ENCODE measurements at places on chromosomes 4 and X.

DNA sequence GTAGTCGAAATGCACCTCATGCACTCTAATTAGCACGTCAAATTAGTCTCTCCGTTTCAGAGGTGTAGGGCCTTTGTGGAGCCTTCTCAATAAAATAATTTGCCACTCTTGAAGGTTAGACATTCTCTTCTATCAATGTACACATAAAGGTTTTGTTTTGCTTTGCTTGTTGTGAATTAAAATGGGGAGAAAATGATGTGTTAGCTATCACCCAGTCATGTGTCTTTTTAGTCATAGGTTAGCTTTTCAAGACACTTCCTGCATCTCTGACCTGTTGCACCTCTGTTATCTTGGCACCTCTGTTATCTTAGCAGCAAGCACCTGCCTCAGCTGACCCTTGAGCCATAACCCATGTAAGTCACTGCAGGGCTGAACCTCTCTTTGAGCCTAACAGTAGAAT is 936 bp downstream of the TMEM144 start:
- no peak for DNase-seq

GRCh38 chr4:148333265-148333664 is 108.9 kb downstream of the NR3C2 start:
- DNase-seq, result no peak

GRCh38 chr4:94660614-94661013 is 97.1 kb upstream of the BMPR1B start:
- no peak for DNase-seq

GRCh38 chr4:77196866-77197265 is 39.9 kb downstream of the CCNG2 start:
- peak; percentile 10 for DNase-seq

DNA sequence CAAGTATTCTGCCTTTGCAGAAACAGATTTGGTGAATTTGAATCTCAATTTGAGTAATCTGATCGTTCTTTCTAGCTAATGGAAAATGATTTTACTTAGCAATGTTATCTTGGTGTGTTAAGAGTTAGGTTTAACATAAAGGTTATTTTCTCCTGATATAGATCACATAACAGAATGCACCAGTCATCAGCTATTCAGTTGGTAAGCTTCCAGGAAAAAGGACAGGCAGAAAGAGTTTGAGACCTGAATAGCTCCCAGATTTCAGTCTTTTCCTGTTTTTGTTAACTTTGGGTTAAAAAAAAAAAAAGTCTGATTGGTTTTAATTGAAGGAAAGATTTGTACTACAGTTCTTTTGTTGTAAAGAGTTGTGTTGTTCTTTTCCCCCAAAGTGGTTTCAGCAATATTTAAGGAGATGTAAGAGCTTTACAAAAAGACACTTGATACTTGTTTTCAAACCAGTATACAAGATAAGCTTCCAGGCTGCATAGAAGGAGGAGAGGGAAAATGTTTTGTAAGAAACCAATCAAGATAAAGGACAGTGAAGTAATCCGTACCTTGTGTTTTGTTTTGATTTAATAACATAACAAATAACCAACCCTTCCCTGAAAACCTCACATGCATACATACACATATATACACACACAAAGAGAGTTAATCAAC is 15.3 kb downstream of the PLP1 start:
- no peak for DNase-seq

GRCh38 chr4:117560329-117560728 is 474.0 kb upstream of the NDST3 start:
- no peak for DNase-seq

GRCh38 chr4:112532267-112532666 is 16.3 kb upstream of the NEUROG2 start:
- DNase-seq, result no peak

- DNase-seq, result no peak
These were observed 412.1 kb upstream of the GRIA3 start for GRCh38 chrX:122771933-122772332.

DNA sequence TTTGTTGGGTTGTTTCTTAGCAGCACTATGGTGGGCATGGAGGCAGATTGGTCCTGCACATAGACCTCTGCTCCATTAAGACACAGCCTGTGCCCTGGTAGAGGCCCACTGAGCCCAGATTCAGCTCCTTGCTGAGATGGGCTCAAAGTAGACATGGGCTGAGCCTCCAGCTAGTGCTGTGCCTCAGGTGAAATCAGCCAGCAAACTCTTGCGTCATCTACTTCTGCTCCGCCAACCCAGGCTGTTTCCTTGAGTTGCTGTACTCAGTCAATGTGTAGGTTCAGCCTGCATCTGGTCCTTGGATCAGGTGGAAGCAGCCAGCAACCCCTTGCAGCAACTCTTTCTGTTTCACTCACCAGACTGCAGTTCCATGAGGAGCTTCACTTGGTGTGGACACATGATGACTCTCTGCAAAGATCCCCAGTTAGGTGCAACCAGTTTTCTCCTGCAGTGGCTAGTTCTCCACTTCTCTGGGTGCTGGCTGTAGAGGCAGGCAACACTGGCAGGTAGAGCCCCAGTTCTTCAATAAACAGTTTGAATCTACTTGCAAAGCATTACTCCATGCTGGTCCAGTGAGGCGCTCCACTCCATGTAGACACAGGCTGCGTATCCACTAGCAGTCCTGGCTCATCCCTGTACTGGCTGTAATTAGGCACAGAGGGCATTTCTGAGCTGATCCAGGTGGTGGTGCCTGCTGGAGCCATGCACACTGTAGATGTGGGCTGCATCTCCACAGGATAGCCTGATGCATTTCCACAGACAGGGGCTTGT is 199.0 kb upstream of the MAMLD1 start:
- no peak for DNase-seq

GRCh38 chr4:68373513-68373912 is 23.6 kb upstream of the YTHDC1 start:
- peak; percentile 77 for DNase-seq

- no peak for DNase-seq
These were observed 2.9 kb upstream of the CFP start for GRCh38 chrX:47632666-47633065.

DNA sequence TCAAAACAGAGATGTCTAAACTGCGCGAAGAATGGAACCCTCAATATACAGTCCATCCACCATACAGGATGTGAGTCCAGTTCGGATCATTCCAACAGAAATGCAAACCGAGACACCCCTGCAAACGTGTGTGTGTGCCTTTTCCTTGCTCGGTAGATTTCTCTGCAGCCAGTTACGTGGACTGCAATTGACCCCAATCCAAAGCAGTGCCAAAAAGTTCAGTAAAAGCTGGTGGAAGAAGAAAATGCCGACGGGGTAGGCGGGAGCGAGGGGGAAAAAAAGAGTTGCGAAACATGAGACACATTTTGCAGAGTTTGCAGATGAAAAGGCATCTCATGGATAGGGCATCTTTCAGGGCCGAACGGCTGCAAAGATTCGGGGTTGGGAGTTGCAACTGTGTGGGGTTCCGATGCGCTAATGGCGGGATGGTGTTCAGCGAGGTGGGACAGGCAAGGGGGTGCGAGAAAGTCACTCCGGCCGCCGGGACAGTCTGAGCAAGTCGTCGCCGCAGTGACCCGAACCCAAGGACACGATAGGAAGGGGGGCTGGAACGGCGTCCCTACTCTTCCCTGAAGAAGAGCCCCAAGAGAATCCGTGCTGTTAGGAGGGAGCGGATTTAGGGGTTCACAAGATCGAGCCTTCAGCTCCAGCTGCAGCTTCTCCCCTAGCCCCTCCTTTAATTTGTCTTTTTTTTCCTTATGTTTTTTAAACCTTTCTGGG is 3.8 kb downstream of the PHOX2B start:
- no peak for DNase-seq

DNA sequence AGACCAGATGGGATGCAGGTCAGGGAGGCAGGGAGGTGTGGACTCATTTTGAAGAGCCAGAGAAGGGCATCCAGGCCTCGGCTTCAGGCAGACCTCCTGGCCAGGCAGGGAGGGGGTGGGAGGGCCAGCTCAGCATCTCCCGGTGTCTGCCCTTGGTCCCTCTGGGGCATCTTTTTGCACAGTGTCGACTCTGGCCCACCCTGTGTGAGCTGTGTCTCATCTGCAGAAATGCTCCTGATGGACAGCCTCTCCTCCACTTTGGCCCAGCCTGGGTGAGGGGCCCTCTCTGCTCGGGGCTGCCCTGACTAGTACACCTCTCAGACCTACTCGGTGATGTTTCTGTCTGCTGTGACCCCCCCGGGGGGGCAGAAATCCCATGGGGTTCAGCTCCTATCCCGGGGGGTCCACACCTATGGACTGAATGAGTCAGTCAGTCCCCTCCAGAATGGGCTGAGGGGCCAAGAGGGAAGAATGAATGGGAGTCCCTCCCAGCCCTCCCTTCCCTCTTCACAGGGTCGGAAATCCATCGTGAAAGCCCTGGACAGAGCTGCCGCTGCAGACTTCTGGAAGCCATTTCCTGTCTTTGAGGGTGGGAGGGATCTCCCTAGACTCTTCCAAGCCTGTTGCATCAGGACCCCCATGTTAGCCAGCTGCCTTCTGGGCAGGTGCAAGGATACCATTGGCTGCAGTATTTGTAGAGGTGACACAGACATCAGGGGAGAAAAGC is 196.7 kb upstream of the PSAPL1 start:
- no peak for DNase-seq

- peak; percentile 18 for DNase-seq
These were observed 5.7 kb upstream of the TADA2B start for GRCh38 chr4:7037425-7037824.

- no peak for DNase-seq
These were observed 268.1 kb upstream of the GRID2 start for GRCh38 chr4:92035666-92036065.

DNA sequence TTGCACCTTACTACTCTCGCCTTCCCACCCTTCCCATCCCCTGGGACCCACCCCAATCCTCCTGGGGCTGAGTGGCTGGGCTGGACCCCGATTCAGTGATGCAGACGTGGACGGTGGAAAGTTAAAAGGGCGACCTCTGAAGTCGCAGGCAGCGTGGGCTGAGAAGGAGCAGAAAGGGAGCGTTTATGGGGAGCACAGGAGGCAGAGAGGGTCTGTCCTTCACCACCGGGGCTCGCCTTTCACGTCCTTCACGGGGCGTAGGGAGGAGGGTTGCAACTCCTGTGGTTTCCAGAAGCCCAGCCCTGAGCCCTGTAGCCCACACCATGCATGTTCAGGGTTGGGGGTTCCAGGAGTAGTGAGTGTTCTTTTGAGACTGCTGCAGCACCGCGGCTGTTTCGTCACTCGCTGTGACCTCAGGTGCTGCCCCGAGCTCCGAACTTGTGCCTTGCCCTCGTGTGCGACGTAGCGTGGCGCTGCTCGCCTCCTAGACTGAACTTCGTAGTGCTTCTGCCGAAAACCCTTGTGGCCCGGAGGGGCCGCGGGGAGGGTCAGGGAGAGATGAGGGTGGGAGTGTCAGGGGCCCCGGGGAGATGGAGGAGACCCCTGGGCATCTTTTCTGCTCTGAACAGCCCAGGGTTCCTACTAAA is 1.6 kb downstream of the NHS start:
- DNase-seq, result no peak

GRCh38 chr4:169975131-169975837 is 50.9 kb downstream of the MFAP3L start:
- no peak for DNase-seq

GRCh38 chr4:169815606-169816005 is 57.9 kb upstream of the HPF1 start:
- DNase-seq, result no peak

DNA sequence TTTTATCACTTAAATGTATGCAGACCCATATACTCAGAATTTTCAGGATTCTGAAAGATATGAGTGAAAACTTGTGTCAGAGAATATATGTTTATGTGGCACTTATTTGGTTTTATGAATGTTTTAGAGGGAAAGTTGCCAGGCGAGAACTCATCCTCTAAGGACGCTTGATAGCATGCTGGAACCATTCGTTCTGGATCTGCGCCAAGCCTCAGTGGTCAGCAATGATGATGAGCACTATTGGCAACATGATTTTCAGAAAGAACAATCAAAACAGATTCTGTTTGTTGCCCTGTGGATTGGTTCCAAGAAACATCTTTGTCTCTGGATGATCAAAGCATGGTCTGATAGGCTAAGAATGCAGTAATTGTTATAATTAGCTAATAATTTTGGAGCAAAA is 32.1 kb upstream of the RAPGEF2 start:
- no peak for DNase-seq

GRCh38 chr4:144179152-144179739 is 38.7 kb upstream of the GYPA start:
- DNase-seq, result no peak

- no peak for DNase-seq
These were observed 87.8 kb downstream of the PACRGL start for GRCh38 chr4:20787940-20788665.

DNA sequence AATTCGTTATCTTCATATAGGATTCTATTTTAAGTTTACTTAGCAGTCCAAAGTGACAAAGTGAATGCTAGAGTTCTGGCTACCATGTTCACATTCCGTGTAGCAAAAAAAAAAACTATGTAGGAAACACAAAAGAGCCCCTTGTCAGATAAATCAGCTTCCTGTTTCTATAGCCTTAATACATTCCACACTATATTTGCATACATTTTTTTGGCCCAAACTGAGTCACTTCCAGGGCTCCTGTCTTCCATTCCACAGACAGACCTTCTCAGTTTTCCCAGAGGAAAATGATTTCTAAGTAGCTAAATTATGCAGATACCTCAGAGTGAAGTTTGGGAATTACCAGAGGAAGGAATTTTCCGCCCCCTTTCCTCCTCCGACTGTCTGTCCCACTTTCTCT is 841.9 kb upstream of the HS3ST1 start:
- DNase-seq, result no peak

GRCh38 chr4:103397541-103397940 is 199.4 kb upstream of the CENPE start:
- DNase-seq, result no peak

- no peak for DNase-seq
These were observed 17.3 kb upstream of the CLNK start for GRCh38 chr4:10701702-10702460.

- no peak for DNase-seq
These were observed 182.2 kb upstream of the KCNIP4 start for GRCh38 chr4:22130741-22131140.

DNA sequence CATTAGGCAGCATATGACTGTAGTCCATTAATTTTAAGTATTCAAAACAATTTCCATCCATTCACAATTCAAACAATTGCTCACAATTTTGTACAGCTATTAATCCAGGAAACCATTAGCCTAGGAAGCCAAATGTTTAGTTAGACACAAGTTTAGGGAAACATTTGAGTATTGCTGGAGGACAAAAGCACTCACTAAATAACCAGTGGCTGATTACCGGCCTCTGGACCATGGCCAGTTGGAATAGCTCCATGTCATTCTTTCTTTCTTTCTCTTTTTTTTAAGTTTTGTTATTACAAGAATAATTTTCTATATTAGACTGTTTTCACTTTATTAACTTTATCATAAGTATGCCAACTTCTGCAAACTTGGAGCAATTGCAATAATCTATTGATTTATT is 31.3 kb downstream of the TRIML2 start:
- no peak for DNase-seq

Data from CD4-positive, alpha-beta T cell treated with Interleukin-12 subunit alpha and Interleukin-12 subunit beta, for 1 hour (primary cell).